ENCODE measurements at places on chromosomes 2 and 18.

DNA sequence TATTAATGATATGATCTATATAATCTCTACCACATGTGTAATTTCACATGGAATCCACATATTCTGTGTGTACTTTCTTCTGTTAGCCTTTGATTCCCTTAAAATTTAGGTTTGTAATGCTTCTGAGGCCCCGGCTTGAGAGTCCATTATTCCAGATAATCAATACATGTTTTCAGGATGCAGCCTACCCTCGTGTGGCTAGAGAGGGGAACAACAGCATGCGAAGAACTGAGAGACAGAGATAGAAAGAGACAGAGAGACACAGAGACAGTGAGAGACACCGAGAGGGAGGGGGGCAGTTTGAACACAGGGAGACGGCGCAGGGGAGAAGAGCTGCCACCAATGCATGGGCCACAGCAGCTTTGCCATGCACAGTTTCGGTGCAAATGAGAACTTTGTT is 185.4 kb downstream of the SNTG2 start:
- DNase-seq: no peak

GRCh38 chr2:183901931-183902330 is 696.4 kb upstream of the ZNF804A start:
- DNase-seq: no peak

- no peak for DNase-seq
Measured at GRCh38 chr2:105929516-105929915, 184.8 kb downstream of the NCK2 start.

DNA sequence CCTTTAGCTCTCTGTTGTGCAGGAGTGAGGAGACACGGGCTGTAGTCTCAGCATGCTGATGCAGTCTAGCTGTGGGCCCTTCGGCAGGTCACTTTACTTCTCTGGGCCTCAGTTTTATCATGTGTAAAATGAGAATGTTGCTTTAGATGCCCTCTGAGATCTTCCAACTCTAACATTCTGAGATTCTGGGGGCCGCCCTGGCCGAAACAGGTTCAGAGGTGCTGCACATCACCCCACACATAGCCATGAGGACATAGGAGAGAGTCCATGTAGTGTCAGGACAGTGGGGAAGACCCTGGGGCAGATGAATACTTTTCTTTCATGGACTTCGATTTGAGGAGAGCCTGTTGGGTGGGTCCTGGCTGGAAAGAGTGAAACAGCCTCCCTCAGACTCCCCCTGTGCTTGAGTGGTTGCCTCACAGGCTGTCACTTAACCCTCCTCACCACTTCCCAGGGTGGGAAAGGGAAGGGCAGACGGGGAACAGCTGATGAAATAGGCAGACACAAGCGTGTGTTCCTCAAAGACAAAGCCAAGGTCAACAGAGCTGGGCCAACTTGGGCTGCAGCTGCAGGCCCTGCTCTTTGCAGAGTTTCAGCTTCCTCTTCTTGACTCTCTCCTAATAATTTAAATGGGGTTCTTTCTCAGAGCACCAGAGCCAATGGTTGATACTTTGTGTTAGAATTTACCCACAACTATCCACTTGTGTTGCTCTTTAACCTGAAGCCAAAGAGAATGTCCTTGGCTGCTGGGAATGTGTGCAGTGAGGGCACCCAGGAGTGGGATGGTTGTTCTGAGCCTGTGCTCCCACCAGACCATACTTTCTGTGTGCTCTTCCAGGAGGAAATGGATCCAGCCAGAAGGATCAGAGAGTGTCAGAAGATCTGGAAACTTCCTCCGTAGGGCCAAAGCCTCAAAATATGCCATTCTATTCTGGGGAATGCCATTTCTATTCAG is 14.7 kb upstream of the MRPL33 start:
- no peak for DNase-seq

DNA sequence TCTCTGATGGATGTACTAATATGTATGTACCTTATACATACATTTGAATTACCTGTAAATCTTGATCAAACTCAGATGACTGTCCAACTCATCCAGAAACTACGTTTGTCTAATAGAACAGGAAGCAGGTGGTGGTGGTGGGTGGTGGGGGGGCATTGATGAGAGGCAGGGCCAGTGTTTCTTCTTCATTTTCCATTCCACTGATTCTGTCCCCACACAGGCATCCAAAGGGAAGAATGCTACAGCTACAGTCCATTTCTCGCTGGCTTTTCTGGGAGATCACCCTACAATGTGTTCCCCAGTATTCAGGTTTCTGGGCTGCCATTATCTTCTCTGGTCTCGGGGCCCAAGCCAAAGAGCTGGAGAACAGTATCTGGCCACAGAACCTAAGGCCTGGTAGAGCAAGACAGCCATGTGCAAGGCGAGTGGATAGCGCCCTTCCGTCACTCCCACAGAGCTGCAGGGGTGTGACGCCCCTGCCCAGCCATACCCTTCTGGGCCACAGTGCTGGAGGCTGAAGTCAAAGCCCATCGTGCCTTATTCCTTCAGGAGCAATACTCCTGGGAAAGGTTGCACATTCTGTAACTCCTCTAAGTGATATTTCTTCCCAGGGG is 54.5 kb downstream of the BCL11A start:
- no peak for DNase-seq

DNA sequence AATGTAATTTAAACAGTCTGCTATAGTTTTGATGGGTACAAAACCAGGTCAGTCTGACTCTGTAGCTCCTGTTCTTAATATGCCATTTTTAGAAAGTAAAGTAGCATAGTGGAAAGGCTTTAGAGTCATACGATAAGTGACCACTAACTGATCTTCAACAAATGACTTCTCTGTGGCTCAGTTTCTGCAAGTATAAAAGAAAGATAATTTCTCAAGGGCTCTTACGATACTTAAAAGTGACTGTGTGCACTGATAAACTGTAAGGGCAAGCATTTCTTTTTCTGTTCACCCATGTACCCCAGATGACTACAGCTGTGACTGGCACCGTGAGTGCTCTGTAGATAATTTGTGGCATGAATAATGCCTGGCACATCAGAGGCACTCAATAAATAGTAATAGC is 178.7 kb downstream of the LCLAT1 start:
- DNase-seq: no peak

GRCh38 chr2:208036357-208036756 is 11.0 kb upstream of the PLEKHM3 start:
- DNase-seq: no peak

GRCh38 chr2:199302851-199303250 is 154.9 kb downstream of the SATB2 start:
- DNase-seq: no peak

DNA sequence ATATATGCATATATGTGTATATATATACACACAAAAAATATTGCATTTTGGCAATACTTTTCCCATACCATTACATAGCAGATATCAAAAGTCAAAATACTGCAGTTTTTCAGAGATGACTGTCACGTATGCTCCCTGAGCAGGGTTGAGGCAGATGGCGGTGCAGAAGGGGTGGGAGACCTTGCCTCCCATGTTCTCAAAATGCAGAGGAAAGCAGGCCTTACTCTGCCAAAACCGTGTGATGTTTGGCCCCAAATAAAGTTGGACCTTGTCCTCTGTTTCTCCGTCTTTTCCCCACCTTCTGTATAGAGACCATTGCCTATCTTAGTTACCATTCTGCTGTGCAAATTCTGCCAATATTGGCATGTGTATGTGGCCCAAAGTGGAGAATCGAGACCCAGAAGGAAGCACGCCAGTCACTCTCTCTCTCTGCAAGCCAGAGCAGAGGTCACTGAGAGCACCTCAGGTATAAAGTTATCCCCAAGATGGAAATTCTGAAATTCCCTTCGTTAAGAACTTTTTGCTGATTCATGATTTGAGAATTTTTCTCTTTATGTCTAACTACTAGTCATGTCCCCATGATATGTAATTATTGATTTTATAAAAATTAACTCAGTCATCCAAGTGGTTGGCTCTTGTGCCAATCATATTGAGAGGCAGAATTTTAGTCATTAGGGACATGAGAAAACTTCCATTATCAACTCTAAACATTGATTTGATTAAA is 898.8 kb downstream of the EPHA4 start:
- no peak for DNase-seq

DNA sequence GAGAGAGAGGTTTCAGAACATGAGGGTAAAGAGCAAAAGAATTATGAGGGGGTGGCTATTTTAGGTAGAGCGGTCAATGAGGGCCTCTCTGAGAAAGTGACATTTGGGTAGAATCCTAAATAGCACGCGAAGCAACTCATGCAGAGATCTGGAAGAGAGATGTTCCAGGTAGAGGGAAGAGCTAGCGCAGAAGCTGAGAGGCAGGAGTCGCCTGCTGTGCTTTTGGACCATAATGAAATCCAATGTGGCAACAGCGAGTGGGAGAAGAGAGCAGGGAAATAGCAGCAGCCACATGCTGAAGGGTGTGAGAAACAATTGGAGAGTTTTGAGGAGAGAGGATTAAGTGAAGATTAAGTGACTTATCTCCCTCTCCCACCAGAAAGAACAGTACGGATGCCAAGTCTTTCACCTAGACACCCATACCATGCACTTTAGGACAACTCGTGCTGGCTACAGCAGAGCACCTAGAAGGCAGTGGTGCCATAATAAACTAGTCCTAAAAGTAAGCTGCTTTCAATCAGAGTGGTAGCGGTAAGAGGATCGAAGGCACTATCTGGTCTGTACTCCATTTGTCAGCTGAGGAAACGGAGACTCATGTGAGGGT is 129.7 kb downstream of the LRP2 start:
- DNase-seq: no peak

DNA sequence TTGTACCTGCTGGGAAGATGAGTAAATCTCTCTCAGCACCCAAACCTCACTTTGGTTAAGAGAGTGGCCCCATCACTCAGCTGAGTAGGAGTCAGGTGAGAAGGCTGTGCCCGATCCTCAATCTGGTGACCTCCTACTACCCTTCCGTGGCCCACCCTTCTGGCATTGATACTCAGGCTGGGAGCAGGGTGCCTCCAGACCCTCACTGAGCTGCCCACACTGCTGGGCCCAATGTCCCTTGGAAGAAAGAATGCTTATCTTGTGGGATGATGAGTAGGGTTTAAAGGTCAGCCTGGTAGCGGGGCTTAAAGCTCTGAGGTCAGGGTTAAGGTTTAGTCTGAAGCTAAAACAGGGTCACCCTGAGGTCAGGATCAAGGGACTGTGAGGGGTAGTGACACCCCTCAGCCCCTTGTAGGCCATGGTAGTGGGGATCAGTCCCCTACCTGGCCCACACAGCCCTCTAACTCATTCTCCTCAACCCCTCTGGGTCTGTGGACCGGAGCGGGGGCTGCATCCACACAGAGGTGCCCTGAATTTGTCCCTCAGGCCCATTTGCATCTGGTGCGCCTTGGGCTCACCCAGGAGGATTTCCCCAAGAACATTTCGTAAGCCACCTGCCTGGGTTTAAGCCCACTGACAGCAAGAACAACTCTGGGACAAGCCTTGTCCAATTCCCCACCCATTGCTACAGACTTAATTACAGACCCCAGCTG is 123.8 kb downstream of the CYP26B1 start:
- DNase-seq: no peak

- no peak for DNase-seq
Measured at GRCh38 chr2:239324456-239324855, 76.4 kb downstream of the HDAC4 start.

DNA sequence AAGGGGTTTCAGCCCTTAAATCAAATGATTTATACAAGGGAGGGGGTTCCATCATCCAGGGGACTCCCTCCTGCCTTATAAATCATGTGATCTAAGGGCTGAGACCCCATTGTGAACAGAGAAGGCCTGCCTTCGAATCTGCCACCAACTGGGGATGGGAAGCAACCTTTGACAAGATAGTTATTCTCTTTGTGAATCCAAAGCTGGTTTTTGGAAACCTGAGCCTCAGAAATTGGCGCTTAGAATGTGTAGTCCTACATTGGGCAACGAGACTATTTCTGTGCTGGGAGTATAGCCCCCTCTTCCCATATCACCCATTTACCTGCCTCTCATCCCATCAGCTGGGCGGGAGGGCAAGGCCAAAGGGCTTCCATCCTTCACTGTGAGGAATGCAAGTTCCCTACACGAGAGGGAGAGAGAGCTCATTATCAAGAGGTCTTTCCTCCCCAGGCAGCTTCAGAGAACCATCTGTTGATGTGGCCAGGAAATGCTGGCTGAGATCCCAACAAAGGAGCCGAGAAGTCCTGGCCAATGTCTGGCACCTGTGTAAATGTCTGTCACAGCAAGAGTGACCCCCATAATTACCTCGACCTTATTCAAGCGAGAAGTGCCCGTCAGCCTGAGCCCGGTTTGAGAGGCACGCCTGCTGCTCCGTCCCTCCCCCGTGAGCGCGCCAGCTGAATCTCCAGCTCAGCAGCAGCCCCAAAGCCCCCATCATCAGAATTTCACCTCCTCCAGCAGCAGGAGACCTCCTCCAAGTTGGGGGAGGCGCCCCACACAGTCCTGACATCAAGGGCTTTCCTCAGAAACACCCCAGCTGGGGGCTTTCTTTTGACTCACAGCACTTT is 48.4 kb upstream of the APCDD1 start:
- no peak for DNase-seq

DNA sequence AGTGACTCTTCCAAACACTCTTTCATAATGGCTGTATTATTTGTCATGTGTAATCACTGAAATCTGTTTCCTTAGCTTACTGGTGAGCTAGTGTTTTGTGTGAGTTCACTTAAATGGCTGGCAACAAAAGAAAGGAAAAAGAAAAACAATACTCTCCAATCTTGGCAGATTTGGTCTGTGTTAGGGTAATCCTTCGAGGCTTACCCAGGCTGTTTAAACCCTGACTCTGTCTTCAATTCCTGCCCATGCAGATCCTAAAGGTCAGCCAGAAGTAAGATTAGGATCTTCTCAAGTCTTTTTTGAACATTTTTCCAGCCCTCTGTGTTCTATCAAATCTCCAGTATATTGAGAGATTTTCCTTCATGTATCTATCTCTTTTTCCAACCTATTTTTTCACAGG is 85.3 kb downstream of the CCDC178 start:
- no peak for DNase-seq

- no peak for DNase-seq
Measured at GRCh38 chr2:74383254-74383653, 3.1 kb upstream of the DCTN1 start.

- DNase-seq: no peak
Measured at GRCh38 chr2:234625626-234626250, 128.9 kb upstream of the ARL4C start.

DNA sequence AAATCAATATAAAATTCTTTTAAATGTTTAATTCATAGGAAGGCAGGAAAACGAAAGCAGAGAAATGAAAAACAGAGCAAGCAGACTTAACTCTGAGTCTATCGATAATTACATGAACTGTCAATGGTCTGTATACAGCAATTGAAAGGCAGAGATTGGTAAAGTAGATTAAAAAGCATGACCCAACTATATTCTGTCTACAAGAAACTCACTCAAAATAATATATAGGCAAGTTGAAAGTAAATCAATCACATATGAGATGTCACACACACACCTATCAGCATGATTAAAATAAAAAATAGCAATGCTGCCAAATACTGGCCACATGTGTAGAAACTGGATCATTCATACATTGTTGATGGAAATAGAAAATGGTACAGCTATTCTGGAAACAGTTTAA is 136.4 kb upstream of the CYP1B1 start:
- DNase-seq: no peak

- DNase-seq: no peak
Measured at GRCh38 chr2:208985644-208986043, 438.2 kb upstream of the MAP2 start.
